ENCODE measurements at places on chromosomes 3 and 15. TPM values are rescaled to one million over a fixed set of nuclear protein-coding genes. Genes with fewer than 3 reads are reported as not detected.

NR2F2 gene
- not detected for total RNA-seq

SH3GL3 gene
- total RNA-seq = not detected

CDCP1 gene
- 0.29 TPM for total RNA-seq

ATP8B4 gene
- 296 TPM for total RNA-seq

KIF23 gene
- 40.4 TPM for total RNA-seq

ALPK3 gene
- total RNA-seq = 0.43 TPM

PRTG gene
- total RNA-seq = not detected

THSD4 gene
- total RNA-seq = not detected

SH2D7 gene
- total RNA-seq = not detected

ISL2 gene
- total RNA-seq = 0.73 TPM

RARRES1 gene
- total RNA-seq = not detected

REC114 gene
- total RNA-seq = not detected

POLQ gene
- total RNA-seq = 11.5 TPM

CPB1 gene
- not detected for total RNA-seq

CPN2 gene
- total RNA-seq = not detected

USP19 gene
- total RNA-seq = 54.4 TPM

APBA2 gene
- 6.0 TPM for total RNA-seq

STAB1 gene
- total RNA-seq = 0.92 TPM

GOLGA6A gene
- total RNA-seq = not detected

PARP15 gene
- 72.9 TPM for total RNA-seq

LMCD1 gene
- 1.0 TPM for total RNA-seq

TTLL13 gene
- 0.36 TPM for total RNA-seq

ERICH6 gene
- not detected for total RNA-seq

ARGFX gene
- not detected for total RNA-seq

SKOR1 gene
- 0.48 TPM for total RNA-seq

FAM107A gene
- total RNA-seq = not detected

GOLGA6L7 gene
- total RNA-seq = not detected

GP5 gene
- not detected for total RNA-seq

UROC1 gene
- not detected for total RNA-seq

CADM2 gene
- not detected for total RNA-seq

FRMD5 gene
- not detected for total RNA-seq

ADIPOQ gene
- total RNA-seq = not detected

ROPN1 gene
- total RNA-seq = not detected

MANF gene
- 250 TPM for total RNA-seq

LTK gene
- 0.47 TPM for total RNA-seq

PP2D1 gene
- total RNA-seq = not detected

GABRG3 gene
- not detected for total RNA-seq

SCAANT1 gene
- total RNA-seq = not detected

KLHL40 gene
- total RNA-seq = not detected

HGD gene
- total RNA-seq = 1.00 TPM

PLSCR2 gene
- not detected for total RNA-seq

STRA6 gene
- total RNA-seq = not detected

P2RY1 gene
- total RNA-seq = 2.3 TPM

KNG1 gene
- total RNA-seq = not detected

C2CD4B gene
- not detected for total RNA-seq

IRAK2 gene
- 78.4 TPM for total RNA-seq

CPEB1 gene
- 0.21 TPM for total RNA-seq

OR5H2 gene
- total RNA-seq = not detected

STRIT1 gene
- not detected for total RNA-seq

Data from natural killer cell treated with Interleukin-12 subunit alpha and Interleukin-12 subunit beta and Interleukin-15 and Interleukin-18, amount 100 ng/mL, for 72 hours (primary cell).